ENCODE measurements at places on chromosomes 12 and 14. TPM values are rescaled to one million over a fixed set of nuclear protein-coding genes. Genes with fewer than 3 reads are reported as not detected.

- no peak for DNase-seq
These were observed 70.1 kb downstream of the ZNF641 start for GRCh38 chr12:48280572-48280971.

GRCh38 chr14:80080601-80081000, 130.7 kb downstream of the DIO2 start:
- DNase-seq, result no peak

DNA sequence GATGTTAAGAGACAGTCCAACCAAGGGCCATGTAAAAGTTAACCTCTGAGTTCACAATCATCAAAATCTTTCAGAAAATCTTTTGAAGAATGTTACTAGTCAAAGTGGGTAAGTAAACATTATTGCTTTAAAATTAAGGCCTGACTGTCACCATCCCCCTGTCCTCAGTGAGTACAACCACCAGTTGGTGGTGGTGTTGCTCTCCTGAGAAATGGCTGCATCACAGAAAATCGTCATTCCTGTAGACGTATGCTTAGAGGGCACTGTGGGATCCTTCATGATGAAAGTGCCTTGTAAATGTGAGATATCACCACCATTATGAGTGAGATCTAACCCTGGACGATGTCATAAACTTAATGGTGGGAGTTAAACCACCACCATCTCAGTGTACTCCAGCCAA, 451.2 kb downstream of the RPS29 start:
- no peak for DNase-seq

- DNase-seq, result peak; percentile 54
These were observed 57.1 kb downstream of the ATG14 start for GRCh38 chr14:55354500-55354899.

- DNase-seq, result peak; percentile 20
These were observed 37.3 kb downstream of the LTBP2 start for GRCh38 chr14:74574706-74575105.

DNA sequence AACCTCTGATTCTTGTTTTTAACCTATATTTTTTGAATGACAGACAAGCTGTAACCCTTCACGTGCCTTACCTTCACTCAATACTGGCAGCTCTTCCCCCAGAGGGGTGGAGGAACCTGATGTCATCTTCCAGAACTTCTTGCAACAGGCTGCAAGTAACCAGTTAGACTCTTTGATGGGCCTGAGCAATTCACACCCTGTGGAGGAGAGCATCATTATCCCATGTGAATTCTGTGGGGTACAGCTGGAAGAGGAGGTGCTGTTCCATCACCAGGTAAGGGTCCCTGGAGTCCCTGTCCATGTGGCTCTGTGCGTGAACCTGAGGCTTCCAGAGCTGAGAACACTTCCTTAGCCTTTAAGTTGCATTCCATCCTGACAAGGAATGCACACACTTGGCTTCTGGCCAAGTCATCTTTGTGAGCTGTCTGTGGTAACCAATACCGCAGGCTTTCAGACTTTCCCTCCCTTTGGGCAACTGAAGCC, 22.7 kb downstream of the TRAFD1 start:
- DNase-seq, result no peak

DNA sequence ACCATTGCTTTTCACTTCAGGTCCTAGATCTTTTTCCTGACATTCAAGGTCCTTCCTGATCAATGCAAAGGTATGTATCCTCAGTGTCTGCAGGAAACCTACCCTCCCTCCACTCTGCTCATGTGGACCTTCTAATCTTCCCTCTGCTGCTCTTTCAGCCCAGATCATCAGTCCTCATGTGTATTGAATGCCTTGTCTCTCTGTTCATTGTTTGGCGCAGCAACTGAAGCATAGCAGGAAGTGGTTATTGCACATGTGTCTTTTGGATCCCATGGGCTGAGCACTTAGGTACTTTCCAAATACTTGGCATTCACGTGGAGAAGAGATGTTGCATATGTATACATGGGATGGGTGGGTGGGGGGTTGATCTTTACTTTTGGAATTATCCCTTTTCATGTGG, 4.3 kb upstream of the NIN start:
- DNase-seq, result no peak

PLXNC1 gene
- total RNA-seq, result 13.2 TPM

CRIP2 gene
- total RNA-seq, result 10.0 TPM

NINJ2 gene
- 5.2 TPM for total RNA-seq

MYO1A gene
- total RNA-seq, result 444 TPM

POLE gene
- total RNA-seq, result 55.1 TPM

TAS2R8 gene
- total RNA-seq, result not detected

ANKRD33 gene
- total RNA-seq, result not detected

HRK gene
- 0.25 TPM for total RNA-seq

GLT1D1 gene
- 0.73 TPM for total RNA-seq
